ENCODE measurements at places on chromosomes 1 and 21. TPM values are rescaled to one million over a fixed set of nuclear protein-coding genes. Genes with fewer than 3 reads are reported as not detected.

SLC45A3 gene
- total RNA-seq = 5.3 TPM

- DNase-seq = peak; percentile 16
These were observed 1.7 kb upstream of the GRIK3 start for GRCh38 chr1:37035796-37036666.

- DNase-seq = no peak
These were observed 29.2 kb upstream of the PDXK start for GRCh38 chr21:43689556-43690337.

- no peak for DNase-seq
These were observed 201.6 kb downstream of the PTPRU start for GRCh38 chr1:29437946-29438345.

INKA2 gene
- 12.2 TPM for total RNA-seq

CASQ2 gene
- total RNA-seq = not detected

GRCh38 chr21:42427809-42428419, 24.2 kb downstream of the UBASH3A start:
- DNase-seq = no peak

- DNase-seq = peak; percentile 3
These were observed 725 bp downstream of the RTCA start for GRCh38 chr1:100266741-100267140.

- no peak for DNase-seq
These were observed 4.6 kb upstream of the KRTAP10-4 start for GRCh38 chr21:44568667-44569556.

CIART gene
- 0.68 TPM for total RNA-seq

DNA sequence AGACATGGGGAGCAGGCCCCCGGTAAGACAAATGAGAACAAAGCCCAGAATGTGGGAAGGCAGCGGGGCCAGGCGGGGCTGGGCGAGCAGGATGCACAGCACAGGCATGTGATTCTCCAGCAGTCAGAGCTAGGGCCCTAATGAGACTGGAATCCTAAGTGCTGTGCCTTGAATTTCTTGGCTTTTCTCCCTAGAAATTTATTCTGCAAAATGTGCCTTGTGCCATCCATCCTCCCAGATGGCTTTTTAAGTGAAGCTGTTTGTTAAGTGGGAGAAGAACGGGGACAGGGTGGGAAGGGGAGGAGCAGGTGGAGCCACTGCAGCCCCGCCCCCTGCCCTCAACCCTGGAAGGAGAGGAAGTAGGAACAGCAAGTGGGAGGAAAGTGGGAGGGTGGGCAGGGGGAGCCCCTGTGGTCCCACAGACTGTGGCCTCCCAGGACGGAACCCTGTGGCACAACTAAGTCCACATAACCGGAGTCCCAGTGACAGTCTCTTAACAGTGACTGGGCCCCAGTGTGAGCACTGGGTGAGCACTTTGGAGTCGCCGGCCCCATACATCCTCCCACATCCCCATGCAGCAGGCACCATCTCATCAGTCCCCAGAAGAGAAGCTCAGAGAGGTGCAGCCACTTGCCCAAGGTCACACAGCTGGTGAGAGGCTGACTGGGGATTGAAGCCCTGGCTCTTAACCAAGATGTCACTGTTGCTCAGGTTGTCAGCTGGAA, 216.9 kb downstream of the MATN1 start:
- no peak for DNase-seq

KIF26B gene
- total RNA-seq = not detected

DNA sequence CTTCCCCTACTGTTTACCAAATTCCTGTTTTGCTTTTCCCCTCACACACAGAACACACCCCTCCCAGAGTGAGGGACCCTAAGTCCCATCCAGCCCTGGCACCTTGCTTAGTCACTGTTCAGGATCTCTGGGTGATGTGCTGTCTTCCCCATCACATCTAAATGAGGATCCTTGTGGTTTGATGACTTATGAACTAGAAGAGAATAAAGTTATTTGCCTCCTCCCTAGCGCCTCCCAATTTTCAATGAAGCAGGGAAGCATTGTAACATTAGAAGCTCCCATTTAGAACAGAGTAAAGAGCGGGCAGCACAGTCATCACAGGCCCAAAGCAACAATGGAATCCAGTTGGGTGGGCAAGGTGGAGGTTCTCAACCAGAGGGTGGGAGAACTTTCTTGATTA, 27.0 kb downstream of the DISC1 start:
- no peak for DNase-seq

CD1D gene
- 5.8 TPM for total RNA-seq

- no peak for DNase-seq
These were observed 138.9 kb downstream of the SETD4 start for GRCh38 chr21:35921471-35921870.

DNA sequence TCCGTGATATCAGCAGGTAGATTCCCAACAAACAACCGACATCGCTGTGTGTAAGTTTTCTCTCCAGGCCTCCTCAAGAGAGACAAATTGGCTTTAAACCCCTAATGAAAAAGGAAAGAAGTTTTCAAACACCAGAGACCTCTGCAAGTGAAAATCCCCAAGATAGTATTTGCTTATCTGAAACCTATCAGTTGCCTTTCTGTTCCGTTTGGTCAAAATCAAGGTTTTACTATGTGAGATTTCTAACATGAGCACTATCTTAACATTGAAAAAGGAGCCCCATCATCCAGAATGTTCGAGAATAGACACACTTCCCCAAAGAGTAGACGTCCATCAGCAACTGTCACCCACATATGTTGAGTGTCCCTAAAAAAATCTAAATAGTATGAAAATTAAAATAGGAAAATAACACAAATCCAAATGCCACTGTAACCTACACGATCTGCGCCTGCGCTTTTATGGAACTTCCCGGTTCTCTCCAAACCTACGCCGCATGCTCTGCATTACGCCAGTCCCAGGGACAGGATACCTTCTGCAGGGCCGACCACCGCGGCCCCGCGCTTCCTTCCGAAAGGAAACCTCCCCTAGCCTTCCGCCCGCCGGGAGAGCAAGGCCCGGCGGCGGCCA, 1.4 kb downstream of the SFPQ start:
- no peak for DNase-seq

HTR6 gene
- not detected for total RNA-seq

DSCAM gene
- total RNA-seq = not detected

- DNase-seq = no peak
These were observed 64.0 kb downstream of the CHD5 start for GRCh38 chr1:6116137-6116536.

ARHGAP30 gene
- total RNA-seq = 86.7 TPM

DNA sequence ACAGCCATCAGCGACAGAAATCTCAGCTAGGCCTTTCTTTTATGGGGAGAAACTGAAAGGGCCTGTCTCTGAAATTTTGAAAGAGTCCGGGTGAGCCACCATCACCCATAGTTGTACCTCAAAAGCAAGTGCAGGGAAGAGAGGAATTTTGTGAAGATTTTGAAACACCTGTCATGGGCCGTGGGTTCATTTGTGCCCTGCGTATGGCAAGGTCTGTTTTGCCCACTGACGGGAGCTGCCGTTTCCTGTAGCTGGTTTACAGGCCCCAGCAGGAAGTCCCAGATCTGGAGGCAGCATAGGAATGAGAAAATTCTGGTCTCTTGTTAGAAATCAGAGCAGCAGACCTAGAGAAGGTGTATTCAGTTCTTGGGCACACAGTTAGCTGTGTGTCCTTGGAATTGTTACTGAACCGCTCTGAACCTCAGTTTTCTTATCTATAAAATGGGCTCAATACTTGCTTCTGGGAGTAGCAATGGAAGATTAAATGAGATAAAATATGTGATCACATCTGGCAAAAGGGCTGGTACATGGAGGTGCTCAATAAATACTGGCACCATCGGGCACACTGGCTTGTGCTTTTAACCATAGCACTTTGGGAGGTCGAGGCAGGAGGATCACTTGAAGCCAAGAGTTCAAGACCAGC, 52.5 kb downstream of the MAN1C1 start:
- no peak for DNase-seq

DNA sequence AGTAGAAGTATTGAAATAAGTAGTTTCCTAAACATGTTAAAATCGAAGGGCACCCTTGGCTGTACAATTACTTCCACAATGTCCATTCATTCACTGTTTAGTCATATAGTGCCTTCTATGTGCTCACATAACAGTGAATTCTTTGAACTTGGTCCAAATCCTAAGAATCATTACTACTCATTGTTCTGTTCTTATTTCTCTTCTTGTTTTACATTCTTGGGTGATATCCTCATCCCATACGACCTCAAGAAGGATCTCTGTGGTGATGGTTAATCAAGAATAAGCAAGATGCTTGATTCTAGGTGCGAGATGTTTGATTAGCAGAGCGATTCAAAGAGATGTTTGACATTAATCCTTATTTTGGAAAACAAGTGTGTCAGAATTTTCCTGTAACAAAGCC, 667.4 kb upstream of the ZP4 start:
- no peak for DNase-seq

DNA sequence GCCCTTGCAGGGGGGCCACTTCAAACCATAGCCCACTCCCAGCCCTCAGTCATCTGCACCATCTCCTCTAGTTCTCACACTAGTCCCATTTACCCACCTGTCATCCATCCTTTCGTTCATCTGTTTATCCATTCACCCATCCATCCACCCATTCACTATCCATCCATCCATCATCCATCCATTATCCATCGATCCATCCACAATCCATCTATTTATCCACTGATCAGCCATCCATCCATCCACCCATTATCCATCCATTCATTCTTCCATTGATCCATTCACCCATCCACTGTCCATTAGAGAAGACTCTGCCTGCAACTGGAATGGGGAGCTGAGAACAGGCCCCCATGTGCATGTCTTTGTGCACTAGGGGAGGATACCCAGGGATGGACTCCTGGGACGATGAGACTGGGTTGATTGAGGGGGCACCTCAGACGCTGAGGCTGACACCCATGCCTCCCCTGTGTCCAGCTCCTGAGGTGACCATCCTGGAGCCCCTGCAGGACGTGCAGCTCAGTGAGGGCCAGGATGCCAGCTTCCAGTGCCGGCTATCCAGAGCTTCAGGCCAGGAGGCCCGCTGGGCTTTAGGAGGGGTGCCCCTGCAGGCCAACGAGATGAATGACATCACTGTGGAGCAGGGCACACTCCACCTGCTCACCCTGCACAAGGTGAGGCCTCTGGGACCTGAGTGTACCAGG, 97.9 kb downstream of the TRIM11 start:
- no peak for DNase-seq

AUNIP gene
- 16.8 TPM for total RNA-seq

TSSK3 gene
- 10.1 TPM for total RNA-seq

GRCh38 chr1:84122780-84123382, 21.2 kb upstream of the PRKACB start:
- DNase-seq = peak; percentile 60

DNA sequence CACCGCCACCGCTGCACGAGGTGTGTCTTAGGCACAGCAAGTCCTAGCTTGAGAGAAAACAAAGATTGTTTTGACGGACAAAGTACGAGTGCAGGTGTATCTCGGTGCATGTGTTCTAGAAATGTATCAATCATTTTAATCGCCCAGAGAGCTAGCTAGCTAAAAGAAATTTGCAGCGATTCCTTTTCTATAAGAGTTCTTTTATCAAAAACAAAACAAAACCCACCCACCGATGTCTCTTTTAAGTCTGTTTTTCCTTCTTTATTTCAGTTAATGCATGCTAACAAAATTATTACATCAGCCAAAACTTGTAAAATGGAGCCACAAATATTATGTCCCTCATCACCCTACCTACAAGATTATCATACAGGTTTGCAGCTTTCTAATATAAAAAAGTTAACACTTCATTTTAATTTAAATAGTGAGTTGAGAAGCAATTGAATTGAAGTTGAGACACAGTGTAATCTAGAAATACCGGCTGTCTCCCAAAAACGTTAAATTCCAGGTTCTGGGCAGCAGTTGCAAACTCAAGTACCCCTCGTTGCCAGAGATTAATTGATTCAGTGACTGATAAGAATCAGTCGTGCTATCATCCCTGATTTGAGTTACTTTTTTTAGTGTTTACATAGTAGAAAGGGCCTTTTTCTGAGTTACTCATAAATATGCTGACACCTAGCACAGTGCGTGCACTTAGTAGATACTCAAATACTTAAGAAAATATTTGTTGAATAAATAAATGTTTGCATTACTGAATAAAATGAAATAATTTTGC, 1.5 kb upstream of the SYDE2 start:
- DNase-seq = no peak

MANEAL gene
- total RNA-seq = 20.0 TPM

DNA sequence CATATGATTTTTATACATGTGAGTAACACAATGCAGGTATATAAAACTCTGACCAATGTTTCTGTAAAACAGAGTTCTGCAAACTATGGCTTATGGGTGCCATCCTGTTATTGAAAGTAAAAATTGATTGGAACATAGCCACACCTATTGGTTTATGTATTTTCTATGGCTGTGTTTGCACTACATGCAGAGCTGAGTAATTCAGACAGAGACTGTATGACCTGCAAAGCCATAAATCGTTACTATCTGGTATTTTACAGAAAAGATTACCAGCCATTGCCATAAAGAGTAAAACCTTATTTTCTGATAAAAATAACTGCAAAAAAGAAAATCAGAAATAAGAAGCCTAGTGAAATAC, 13.1 kb downstream of the GBP1 start:
- no peak for DNase-seq

KLHL17 gene
- total RNA-seq = 23.3 TPM

DNA sequence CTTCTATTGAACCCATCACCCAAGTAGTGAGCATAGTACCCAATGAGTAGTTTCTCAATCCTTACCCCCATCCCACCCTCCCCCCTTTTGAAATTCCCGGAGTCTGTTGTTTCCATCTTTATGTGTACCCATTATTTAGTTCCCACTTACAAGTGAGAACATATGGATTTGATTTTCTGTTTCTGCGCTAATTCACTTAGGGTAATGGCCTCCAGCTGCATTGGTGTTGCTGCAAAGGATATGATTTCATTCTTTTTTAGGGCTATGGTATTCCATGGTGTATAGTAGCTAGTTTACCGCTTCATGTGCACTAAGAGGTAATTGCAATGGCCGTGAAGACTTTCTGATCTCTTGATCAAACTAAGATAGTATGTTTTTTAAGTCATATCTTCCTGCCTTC, 107.5 kb upstream of the SERTAD4 start:
- no peak for DNase-seq

SLAMF8 gene
- total RNA-seq = not detected

DNA sequence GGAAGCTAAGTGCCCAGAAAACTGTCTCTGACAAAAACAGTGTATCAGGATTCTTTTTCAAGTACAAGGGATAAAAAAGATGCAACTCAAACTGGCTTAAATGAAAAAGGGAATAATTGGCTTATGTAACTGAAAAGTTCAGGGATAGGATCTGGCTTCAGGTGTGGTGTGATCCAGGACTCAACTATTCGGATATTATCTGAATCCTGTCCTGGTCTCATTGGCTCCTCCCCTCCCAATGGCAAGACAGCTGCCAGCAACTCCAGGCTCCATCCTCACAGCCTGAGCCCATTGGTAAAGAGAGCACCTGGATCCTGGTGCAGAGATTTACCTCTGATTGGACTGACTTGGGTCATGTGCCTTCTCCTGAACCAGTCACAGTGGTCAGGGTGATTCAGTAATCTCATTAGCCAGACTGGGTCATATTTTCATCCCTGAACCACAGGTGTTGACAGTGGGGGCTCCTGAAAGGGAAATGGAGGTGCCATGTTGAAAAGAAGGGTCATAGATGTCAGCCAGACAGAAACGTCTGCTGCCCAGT, 205.4 kb upstream of the TMEM51 start:
- DNase-seq = no peak

Data from OCI-LY7 (cell line).